ENCODE measurements at places on chromosomes 16 and 17. TPM values are rescaled to one million over a fixed set of nuclear protein-coding genes. Genes with fewer than 3 reads are reported as not detected.

DNA sequence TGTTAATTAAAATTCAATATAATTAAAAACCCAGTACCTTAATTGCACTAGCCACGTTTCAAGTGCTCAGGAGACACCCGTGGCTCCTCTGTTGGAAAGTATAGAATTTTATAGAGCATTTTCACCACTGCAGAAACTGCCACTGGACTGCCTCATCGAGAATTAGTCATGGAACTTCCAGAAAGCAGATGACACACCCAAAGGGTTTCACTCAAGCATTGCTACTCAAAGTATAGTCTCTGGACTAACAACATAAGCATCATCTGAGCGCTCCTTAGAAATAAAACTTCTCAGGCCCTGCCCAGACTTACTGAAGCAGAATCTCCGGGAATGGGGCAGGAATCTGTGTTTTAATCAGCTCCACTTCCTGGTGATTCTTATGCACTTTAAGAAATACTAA lies 63.5 kb upstream of the GPR139 start:
- no peak for DNase-seq
- no peaks in the 10 kb centered on the region for H3K36me3 ChIP-seq
- H3K27ac ChIP-seq, result no peak overlapping the region
- no peaks in the 10 kb centered on the region for H3K4me1 ChIP-seq

DNA sequence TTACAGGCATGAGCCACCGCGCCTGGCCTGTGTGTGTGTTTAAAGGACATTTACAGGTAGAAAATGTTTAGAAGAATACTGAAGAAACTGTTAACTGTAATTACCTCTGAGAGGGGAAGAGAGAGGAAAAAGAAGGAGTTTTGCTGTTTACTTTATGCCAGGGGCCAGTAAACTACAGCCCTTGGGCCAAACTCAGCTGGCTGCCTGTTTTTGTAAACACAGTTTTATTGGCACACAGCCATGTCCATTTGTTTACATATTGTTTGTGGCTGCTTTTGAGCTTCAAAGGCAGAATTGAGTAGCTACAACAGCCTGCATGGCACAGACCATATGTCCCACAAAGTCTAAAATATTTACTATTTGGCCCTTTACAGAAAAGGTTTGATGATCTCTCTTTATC lies 76.4 kb downstream of the GPR139 start:
- H3K36me3 ChIP-seq, result no peaks in the 10 kb centered on the region
- no peaks in the 10 kb centered on the region for H3K27me3 ChIP-seq
- no peak overlapping the region for H3K27ac ChIP-seq
- H3K4me3 ChIP-seq, result no peak overlapping the region

DNA sequence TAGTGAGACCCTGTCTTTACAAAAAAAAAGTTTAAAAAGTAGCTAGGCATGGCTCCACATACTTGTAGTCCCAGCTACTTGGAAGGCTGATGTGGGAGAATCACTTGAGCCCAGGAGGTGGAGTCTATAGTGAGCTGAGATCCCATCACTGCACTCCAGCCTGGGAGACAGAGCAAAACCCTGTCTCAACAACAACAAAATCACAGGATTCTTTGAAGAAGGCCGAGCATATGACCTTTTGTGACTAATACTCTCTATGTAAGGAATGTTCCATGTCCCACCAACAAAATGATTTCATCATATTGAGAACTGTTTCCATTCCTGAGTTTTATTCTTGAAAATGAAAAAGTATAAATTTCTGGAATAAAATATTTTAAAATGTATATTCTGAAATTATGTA lies 58.9 kb upstream of the EFCAB3 start:
- no peaks in the 10 kb centered on the region for H3K27me3 ChIP-seq
- no peaks in the 10 kb centered on the region for H3K4me1 ChIP-seq

DNA sequence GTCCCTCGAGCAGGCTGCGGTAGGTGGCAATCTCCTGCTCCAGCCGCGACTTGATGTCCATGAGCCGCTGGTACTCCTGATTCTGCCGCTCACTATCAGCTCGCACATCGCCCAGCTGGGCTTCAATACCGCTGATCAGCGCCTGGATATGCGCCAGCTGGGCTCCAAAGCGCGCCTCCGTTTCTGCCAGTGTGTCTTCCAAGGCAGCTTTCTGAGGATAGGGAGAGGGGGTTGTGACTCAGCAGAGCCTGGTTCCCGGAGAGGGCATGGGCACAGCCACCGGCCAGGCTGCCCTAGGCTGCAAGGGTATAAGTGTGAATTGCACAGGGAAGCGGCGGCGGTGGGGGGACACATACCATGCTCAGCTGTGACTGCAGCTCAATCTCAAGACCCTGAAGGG lies 4.3 kb downstream of the KRT19 start:
- H3K4me3 ChIP-seq, result no peak overlapping the region
- H3K36me3 ChIP-seq, result peaks cover 12% of the 10 kb centered on the region
- no peak overlapping the region for H3K27ac ChIP-seq
- no peak for DNase-seq
- H3K4me1 ChIP-seq, result peaks cover 10% of the 10 kb centered on the region

DNA sequence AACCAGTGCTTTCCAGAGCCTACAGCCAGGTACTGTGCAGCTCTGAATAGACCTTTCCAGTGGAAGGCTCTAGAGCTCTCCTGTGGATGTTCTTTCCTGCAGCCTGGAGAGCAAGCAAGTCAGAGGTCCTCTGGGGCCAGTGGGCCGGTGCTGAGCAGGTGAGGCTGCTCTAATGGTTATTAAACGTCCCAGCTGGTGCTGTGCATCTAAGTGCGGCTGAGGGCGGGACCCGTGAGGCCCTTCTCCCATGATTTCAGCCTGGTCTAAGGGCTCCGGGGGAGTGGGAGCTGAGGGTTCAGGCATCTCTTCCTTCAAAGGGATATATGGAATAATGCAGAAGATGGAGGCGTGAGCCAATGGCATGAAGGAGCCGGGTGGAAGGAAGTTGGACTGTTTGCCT lies 83.7 kb upstream of the SDK2 start:
- H3K4me1 ChIP-seq, result no peaks in the 10 kb centered on the region
- no peak for DNase-seq
- H3K27ac ChIP-seq, result no peak overlapping the region
- no peaks in the 10 kb centered on the region for H3K36me3 ChIP-seq

DNA sequence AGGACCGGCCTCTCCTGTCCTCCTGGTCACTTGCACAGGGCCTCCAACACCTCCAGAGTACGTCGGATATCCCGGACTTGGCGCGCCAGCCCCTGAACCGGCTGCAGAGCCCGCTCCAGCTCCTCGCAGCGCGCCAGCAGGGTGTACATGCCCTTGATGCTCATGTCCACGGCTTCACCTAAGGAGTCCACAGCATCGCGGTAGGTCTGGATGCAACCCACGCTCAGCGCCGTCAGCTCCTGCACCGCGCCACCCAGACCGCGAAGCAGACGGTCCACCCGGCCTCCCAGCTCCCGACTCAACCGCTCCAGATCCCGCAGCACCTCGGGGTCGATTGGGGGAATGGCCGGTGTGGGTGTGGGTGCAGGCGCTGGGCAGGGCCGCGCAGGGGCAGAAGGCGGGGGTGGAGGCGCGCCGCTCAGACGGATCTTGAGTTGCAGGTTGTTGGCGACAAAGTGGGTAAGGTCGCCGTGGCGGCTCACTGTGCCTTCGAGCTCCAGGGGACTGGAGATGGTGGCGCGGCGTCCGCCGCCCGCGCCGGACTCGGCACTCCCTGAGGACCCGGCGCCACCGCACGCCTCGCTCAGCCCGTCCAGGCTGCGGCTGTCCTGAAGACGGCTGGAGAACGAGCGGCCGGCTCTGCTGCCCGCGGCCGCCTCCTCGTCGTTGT lies 804 bp downstream of the BORCS6 start:
- H3K36me3 ChIP-seq, result no peaks in the 10 kb centered on the region
- DNase-seq, result peak; percentile 54
- H3K4me1 ChIP-seq, result peaks cover 12% of the 10 kb centered on the region
- H3K4me3 ChIP-seq, result peak overlapping the region; percentile 89
- peaks cover 2% of the 10 kb centered on the region for H3K27me3 ChIP-seq
- no peak overlapping the region for H3K27ac ChIP-seq

GRCh38 chr16:26026709-26027450 lies 335.1 kb downstream of the HS3ST4 start:
- no peak for DNase-seq
- H3K36me3 ChIP-seq, result no peaks in the 10 kb centered on the region
- H3K4me1 ChIP-seq, result no peaks in the 10 kb centered on the region
- H3K4me3 ChIP-seq, result no peak overlapping the region

DNA sequence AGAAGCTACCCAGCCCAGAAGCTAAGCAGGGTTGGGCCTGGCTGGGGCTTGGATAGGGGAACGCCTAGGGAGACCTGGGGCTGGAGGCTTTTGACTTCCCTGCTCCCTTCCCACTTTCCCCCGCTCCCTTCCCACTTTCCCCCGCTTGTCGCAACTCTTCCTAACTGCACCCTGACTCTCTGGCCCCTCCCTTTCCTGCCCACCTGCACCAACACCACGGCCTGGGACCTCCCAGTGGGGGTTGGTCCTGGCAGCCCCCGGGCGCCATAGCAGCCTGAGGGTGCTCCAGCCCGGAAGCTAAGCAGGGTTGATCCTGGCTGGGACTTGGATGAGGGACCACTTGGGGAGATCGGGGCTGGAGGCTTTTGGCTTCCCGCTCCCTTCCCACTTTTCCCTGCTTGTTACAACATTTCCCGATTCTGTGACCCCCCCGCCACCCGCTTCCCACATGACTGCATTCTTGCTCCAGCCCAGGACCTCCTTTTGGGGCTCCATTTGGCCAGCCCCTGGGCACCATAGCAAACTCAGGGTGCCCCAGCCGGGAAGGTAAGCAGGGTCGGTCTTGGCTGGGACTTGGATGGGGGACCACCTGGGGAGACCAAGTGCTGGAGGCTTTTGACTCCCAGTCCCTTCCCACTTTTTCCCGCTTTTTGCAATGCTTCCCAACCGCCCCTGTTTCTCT lies 2287.0 kb downstream of the TP53TG3F start:
- no peaks in the 10 kb centered on the region for H3K27me3 ChIP-seq
- no peaks in the 10 kb centered on the region for H3K36me3 ChIP-seq
- DNase-seq, result no peak
- H3K4me1 ChIP-seq, result no peaks in the 10 kb centered on the region
- no peak overlapping the region for H3K4me3 ChIP-seq

DNA sequence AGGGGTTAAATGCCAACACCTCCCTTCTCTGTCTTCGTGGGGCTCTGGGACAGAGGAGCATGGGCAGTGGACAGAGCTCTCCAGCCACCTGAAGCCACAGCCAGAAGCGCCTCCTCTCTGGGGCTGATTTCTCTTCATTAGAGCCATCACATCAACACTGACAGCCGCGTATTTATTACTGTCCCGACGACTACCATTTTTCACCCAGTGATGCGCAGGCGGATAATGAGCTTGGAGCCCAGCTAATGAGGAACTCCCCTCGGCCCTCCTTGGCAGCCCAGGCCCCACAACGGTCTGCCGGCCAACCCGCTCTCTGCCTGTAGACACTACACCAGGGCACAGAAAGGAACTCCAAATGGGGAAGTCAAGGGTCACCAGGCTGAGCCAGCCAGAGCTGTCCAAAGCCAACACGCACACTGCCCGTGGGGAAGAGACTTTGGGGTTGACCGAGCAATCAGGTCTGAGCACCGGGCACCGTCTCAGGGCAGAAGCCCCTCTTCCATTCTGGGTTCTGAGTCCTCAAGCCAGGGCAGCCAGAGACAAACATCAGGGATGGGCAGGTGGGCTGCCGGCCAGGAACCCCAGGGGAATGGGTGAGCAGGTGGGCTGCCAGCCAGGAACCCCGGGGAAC lies 13.2 kb downstream of the SDK2 start:
- H3K27ac ChIP-seq, result no peak overlapping the region
- no peaks in the 10 kb centered on the region for H3K36me3 ChIP-seq
- H3K27me3 ChIP-seq, result no peaks in the 10 kb centered on the region
- DNase-seq, result no peak
- H3K4me1 ChIP-seq, result no peaks in the 10 kb centered on the region

DNA sequence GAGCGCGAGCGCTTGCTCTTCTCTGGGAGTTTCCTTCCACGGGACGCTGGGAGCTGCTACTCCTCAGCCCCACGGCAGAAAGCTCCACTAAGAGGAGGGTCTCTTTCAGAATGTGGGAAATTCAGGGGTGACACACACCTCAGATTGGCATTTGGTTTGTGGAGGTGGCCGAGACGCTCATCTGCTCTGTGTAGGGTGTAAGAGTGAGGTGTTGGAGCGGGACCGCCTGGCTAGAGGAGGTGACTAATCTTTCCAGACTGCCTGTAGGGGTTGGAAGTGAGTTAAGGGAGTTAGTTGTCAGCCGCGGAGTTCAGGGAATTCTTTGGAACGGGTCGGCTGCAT lies 735 bp downstream of the PSMD11 start:
- DNase-seq, result no peak
- H3K27ac ChIP-seq, result peak overlapping the region; percentile 90
- H3K36me3 ChIP-seq, result peaks cover 33% of the 10 kb centered on the region
- H3K4me3 ChIP-seq, result peak overlapping the region; percentile 95
- no peaks in the 10 kb centered on the region for H3K27me3 ChIP-seq

- H3K4me3 ChIP-seq, result no peak overlapping the region
- H3K36me3 ChIP-seq, result no peaks in the 10 kb centered on the region
- no peaks in the 10 kb centered on the region for H3K4me1 ChIP-seq
- DNase-seq, result no peak
- H3K27me3 ChIP-seq, result no peaks in the 10 kb centered on the region
Observed at GRCh38 chr17:34370376-34370996, 7.5 kb upstream of the CCL1 start.

DNA sequence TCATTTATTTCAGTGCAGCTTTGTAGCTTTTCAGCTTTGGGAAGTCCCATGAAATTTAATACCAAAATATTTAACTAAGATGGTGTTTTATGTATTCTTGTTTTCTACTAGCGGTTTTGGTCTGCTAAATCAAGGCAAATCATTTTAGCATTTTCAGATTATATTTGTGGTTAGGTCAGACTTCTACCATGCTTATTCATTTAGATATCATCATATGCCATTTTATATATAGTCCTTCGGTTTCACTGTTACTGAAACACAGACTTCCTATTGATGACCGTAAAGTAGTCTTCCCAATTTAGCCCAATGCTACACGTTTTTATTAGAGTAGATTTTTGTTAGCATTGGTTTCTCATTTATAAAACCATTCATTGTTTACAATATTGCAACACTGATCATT lies 5.5 kb downstream of the DYNLRB2 start:
- H3K4me1 ChIP-seq, result no peaks in the 10 kb centered on the region
- no peak overlapping the region for H3K4me3 ChIP-seq
- no peaks in the 10 kb centered on the region for H3K36me3 ChIP-seq
- H3K27me3 ChIP-seq, result peaks cover 3% of the 10 kb centered on the region

DNA sequence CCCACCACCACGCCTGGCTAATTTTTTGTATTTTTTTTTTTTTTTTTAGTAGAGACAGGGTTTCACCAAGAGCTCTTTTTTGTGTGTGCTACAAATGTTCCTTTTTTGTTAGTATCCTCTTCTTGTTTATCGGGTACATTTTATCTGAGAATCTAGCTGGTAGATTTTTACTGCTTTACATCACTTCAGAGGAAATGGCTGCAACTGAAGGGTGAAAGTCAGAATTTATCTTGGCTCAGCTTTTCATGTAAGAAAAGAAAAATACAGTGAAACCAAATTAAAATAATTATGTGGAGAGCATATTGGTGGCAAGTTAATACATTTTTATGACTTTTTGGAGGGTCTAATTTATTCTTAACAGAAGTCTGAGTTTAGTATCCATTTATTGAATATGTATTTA lies 26.0 kb downstream of the CBFB start:
- no peak overlapping the region for H3K27ac ChIP-seq
- H3K27me3 ChIP-seq, result no peaks in the 10 kb centered on the region
- H3K4me3 ChIP-seq, result no peak overlapping the region
- H3K4me1 ChIP-seq, result no peaks in the 10 kb centered on the region
- H3K36me3 ChIP-seq, result no peaks in the 10 kb centered on the region
- DNase-seq, result no peak

The CLN3 gene
- polyA plus RNA-seq, result 44.3 TPM

The GRIN2A gene
- polyA plus RNA-seq, result 0.18 TPM

The OTOA gene
- polyA plus RNA-seq, result 0.13 TPM

The CMTM1 gene
- 1.7 TPM for polyA plus RNA-seq

The PRR15L gene
- polyA plus RNA-seq, result 1.1 TPM

The LAT gene
- polyA plus RNA-seq, result 3.4 TPM
